ENCODE measurements at places on chromosomes 1 and 21. TPM values are rescaled to one million over a fixed set of nuclear protein-coding genes. Genes with fewer than 3 reads are reported as not detected.

Gene SH2D2A
- total RNA-seq: 0.14 TPM

Gene LCE2C
- total RNA-seq: not detected

Gene COL6A2
- 44.3 TPM for total RNA-seq

Gene ITPKB
- 5.6 TPM for total RNA-seq

Gene S100A8
- 38.4 TPM for total RNA-seq

Gene VTCN1
- 0.28 TPM for total RNA-seq

Gene IARS2
- total RNA-seq: 53.8 TPM

GRCh38 chr1:29383746-29384371 lies 147.5 kb downstream of the PTPRU start:
- no peaks in the 10 kb centered on the region for H3K36me3 ChIP-seq
- no peak overlapping the region for H3K4me3 ChIP-seq
- peak; percentile 16 for DNase-seq
- peaks cover 3% of the 10 kb centered on the region for H3K27me3 ChIP-seq
- H3K27ac ChIP-seq: no peak overlapping the region

DNA sequence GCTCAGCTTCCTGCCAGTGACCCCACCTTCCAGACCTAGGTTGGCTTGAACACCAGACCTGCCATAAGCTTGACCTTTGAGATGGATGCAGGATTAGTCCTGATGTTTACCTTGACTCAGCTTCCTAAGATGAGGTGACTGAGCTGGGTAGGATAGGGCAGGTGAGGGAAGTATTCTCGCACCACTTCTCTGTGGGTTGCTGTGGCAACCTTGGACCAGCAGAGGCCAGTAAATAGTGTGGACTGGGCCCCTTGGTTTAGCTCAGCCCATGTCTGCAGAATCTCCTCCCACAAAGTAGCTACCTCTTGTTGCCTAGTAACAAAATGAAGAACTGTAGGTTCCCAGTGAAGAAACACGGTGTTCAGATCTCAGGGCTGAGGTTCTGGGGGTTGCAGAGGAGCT lies 8.4 kb downstream of the RPS6KA1 start:
- H3K36me3 ChIP-seq: no peaks in the 10 kb centered on the region
- H3K27me3 ChIP-seq: no peaks in the 10 kb centered on the region
- DNase-seq: no peak

- H3K36me3 ChIP-seq: no peaks in the 10 kb centered on the region
- H3K4me1 ChIP-seq: no peaks in the 10 kb centered on the region
- DNase-seq: no peak
- H3K27me3 ChIP-seq: peaks cover 2% of the 10 kb centered on the region
- H3K4me3 ChIP-seq: no peak overlapping the region
Observed at GRCh38 chr21:35748678-35749314, 311.5 kb downstream of the SETD4 start.

DNA sequence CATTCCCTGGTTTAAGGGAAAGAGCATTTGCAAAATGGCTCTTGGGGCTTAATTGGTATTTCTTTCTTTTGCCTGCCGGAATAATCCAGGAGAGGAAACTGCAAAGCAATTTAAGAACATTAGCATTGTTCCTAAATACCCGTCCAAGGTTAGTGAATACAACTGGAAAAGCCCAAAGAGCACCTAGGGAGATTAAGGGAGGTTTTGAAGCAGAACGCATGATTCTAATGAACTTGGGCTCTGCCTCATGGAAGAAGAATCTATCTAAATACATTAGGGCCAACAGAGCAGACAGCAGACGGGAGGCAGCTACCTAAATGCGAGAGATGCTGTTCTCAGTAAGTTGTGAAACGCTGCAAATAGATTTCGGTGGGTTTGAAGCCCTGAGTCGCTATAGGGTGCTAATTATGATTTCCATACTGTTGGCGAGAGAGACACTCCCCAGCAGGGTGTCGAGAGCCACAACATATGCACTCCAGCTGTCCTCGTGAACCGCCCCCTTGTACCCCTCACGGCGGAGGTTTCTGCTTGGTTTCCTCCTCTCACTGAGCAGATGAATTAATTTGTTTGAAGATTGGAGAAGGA lies 326.7 kb upstream of the CAMK1G start:
- H3K36me3 ChIP-seq: no peaks in the 10 kb centered on the region
- no peaks in the 10 kb centered on the region for H3K27me3 ChIP-seq
- H3K4me3 ChIP-seq: no peak overlapping the region

- no peaks in the 10 kb centered on the region for H3K36me3 ChIP-seq
- H3K4me1 ChIP-seq: no peaks in the 10 kb centered on the region
- no peak for DNase-seq
- no peak overlapping the region for H3K4me3 ChIP-seq
Observed at GRCh38 chr21:35508139-35508888, 459.2 kb upstream of the RUNX1 start.

GRCh38 chr1:14835725-14836124 lies 237.2 kb downstream of the KAZN start:
- H3K4me3 ChIP-seq: no peak overlapping the region
- H3K36me3 ChIP-seq: no peaks in the 10 kb centered on the region
- DNase-seq: no peak
- H3K27me3 ChIP-seq: no peaks in the 10 kb centered on the region

GRCh38 chr21:35244514-35244913 lies 195.4 kb upstream of the RUNX1 start:
- no peaks in the 10 kb centered on the region for H3K4me1 ChIP-seq
- no peaks in the 10 kb centered on the region for H3K27me3 ChIP-seq
- no peak overlapping the region for H3K27ac ChIP-seq
- DNase-seq: no peak
- no peak overlapping the region for H3K4me3 ChIP-seq

- no peak for DNase-seq
- H3K27me3 ChIP-seq: no peaks in the 10 kb centered on the region
- no peak overlapping the region for H3K27ac ChIP-seq
- H3K4me3 ChIP-seq: no peak overlapping the region
- H3K36me3 ChIP-seq: peaks cover 12% of the 10 kb centered on the region
Observed at GRCh38 chr1:11042065-11042464, 5.0 kb downstream of the MASP2 start.

- no peaks in the 10 kb centered on the region for H3K27me3 ChIP-seq
- no peak overlapping the region for H3K4me3 ChIP-seq
- H3K4me1 ChIP-seq: no peaks in the 10 kb centered on the region
- H3K27ac ChIP-seq: no peak overlapping the region
Observed at GRCh38 chr1:166479052-166479631, 312.3 kb upstream of the FAM78B start.

- no peaks in the 10 kb centered on the region for H3K27me3 ChIP-seq
- H3K27ac ChIP-seq: no peak overlapping the region
- no peak overlapping the region for H3K4me3 ChIP-seq
- H3K4me1 ChIP-seq: no peaks in the 10 kb centered on the region
- no peaks in the 10 kb centered on the region for H3K36me3 ChIP-seq
Observed at GRCh38 chr1:164308101-164308500, 250.9 kb upstream of the PBX1 start.

DNA sequence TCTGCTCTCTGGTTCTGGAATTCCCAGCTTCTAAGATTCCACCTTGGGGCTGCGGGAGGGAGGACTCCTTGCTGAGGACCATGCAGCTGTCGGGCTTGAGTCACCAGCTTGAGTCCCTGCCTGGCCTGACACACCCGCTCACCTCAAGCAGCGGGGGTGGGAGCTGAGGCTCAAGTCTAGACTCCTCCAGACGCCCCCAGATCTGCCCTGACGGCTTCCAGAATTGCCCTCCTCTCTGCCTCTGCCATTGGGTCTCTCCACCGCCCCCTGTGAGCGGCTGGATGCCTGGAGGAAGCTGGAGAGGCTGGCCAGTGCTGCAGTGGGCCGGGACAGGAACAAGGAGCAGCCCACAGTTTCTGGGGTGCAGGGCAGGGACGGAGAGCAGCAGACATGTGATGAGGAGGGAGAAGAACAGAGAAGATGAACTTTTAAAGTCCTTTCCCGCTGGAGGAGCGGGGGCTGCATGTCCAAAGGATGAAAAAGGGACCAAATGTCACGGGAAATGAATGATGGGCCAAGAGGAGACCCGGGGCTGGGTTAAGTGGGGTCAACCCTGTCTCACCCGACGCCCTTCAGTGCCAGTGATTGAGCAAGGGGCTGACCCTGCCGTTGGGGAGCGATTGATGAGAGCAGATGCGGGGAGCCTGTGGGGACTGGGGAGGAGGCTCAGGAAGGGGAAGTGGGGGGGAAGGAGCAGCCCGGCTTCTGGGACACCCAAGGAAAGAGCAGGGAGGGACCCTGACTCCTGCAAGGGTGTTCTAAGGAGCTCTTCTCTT lies 13.5 kb downstream of the CRABP2 start:
- no peak for DNase-seq
- H3K4me1 ChIP-seq: peaks cover 2% of the 10 kb centered on the region
- H3K27me3 ChIP-seq: no peaks in the 10 kb centered on the region
- no peak overlapping the region for H3K4me3 ChIP-seq

GRCh38 chr1:164592634-164593033 lies 33.6 kb downstream of the PBX1 start:
- peaks cover 2% of the 10 kb centered on the region for H3K4me1 ChIP-seq
- H3K27me3 ChIP-seq: no peaks in the 10 kb centered on the region
- H3K27ac ChIP-seq: no peak overlapping the region
- H3K4me3 ChIP-seq: no peak overlapping the region

DNA sequence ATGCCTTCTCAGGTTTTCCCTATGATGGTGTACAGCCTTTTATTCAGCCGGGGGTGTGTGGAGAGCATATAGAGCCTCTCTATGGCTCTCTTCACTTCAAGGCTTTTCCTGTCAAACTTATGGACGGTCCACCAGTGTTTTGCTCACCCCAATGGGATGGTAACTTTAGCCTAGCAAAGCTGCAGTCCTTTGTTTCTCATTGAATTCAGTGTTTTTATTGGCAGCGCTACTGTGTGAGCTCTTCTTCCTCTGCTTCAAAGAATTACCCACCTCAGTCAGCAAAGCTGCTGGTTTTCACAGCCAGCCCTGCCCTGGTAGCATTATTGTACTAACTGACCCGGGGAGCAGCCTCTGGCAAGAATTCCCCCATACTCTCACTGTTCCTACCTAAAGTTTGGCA lies 145.3 kb upstream of the RRP15 start:
- H3K36me3 ChIP-seq: no peaks in the 10 kb centered on the region
- no peaks in the 10 kb centered on the region for H3K4me1 ChIP-seq
- H3K27ac ChIP-seq: no peak overlapping the region
- no peaks in the 10 kb centered on the region for H3K27me3 ChIP-seq

DNA sequence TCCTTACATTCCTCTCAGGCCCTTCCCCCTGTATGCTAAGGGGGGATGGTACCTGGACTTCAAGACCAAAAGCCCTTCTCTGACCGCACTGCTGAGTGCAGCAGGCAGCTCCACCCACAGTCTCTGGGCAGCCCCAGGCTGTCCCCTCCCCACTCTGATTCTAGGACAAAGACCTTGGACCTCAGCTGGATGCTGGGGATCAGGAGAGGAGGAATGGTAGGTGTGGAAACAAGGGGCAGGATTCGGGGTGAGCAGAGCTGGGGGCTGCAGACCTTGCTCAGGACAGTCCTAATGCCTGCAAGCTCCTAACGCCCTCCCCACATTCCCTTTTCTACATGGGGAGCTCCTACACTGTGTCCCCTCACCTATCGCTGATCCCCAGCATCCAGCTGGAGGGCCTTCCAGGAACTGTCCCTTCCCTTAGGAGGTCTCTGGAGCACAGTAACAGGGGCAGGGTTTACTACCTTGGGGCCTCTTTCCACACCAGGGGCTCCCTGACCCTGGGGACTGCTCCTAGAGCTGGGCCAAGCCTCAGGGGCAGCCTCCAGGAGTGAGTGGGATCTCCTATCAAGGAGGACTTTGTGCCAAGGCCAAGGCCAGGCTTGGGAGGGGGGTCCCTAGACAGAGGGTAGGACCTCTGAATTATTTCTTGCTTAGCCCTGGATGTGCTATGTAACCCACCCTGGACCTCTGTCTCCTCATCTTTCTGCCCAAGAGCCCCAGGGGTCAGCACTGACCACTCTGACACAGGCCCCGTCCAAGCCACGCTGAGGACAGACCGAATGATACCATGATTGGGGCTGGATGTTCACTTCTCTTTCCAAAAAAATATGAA lies 5.6 kb downstream of the CLDN19 start:
- H3K4me3 ChIP-seq: no peak overlapping the region
- no peaks in the 10 kb centered on the region for H3K4me1 ChIP-seq
- DNase-seq: no peak
- no peaks in the 10 kb centered on the region for H3K36me3 ChIP-seq
- no peak overlapping the region for H3K27ac ChIP-seq
- H3K27me3 ChIP-seq: no peaks in the 10 kb centered on the region

GRCh38 chr1:230122366-230123279 lies 55.6 kb downstream of the GALNT2 start:
- peak overlapping the region; percentile 38 for H3K27ac ChIP-seq
- H3K36me3 ChIP-seq: no peaks in the 10 kb centered on the region
- no peak overlapping the region for H3K4me3 ChIP-seq
- no peaks in the 10 kb centered on the region for H3K27me3 ChIP-seq
- no peak for DNase-seq

DNA sequence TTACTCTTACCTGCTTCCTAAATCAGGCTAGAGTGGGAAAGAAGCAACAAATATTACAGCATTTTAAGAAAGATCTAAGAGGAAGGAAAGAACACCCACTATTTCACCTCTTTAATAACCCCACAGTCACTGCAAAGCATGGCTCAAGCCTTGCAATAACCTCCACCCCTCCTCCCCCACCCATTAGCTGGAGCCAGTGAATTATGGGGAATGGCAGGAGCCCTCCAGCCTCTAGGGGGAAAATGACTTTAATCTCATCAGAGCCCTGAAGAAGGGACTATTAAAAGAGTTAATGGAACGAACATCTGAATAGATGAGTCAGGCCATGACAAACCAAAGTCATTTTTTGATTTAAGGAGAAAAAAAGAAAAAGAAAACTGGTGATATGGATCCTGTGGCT lies 630.7 kb upstream of the PLXNA2 start:
- no peak overlapping the region for H3K27ac ChIP-seq
- DNase-seq: no peak
- no peaks in the 10 kb centered on the region for H3K27me3 ChIP-seq
- H3K4me3 ChIP-seq: no peak overlapping the region

GRCh38 chr1:5119366-5120234 lies 465.2 kb downstream of the AJAP1 start:
- H3K4me1 ChIP-seq: no peaks in the 10 kb centered on the region
- no peaks in the 10 kb centered on the region for H3K36me3 ChIP-seq
- no peak for DNase-seq
- no peak overlapping the region for H3K27ac ChIP-seq
- no peaks in the 10 kb centered on the region for H3K27me3 ChIP-seq

DNA sequence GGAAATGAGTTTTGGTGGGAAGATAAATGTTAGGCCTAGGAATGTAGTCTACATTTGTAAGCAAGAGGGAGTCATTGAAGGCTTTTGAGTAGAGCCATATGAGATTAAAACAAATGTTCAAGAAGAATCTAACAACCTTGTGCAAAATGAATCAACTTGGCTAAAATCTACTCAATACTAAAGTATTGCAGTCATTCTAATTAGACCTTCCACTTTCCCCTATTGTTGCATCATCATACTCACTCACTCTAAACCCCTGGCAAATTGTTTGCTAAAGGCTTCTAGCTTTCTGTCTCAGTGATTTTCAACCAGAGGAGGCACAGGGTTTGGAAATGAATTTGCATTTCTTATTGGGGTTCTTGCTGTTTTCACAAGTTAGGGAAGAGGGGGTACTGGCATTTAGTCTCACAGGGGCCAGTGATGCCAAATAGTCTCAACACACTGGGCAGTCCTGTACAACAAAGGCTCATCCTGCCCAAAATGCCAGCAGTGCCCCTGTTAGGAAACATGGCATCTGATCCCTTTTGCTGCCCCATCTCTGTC lies 85.3 kb downstream of the SEC16B start:
- H3K4me1 ChIP-seq: no peaks in the 10 kb centered on the region
- H3K27me3 ChIP-seq: no peaks in the 10 kb centered on the region
- no peak overlapping the region for H3K4me3 ChIP-seq
- no peak overlapping the region for H3K27ac ChIP-seq

GRCh38 chr1:110068646-110069403 lies 1.6 kb downstream of the ALX3 start:
- no peak overlapping the region for H3K27ac ChIP-seq
- no peak for DNase-seq
- no peaks in the 10 kb centered on the region for H3K36me3 ChIP-seq
- H3K4me1 ChIP-seq: peaks cover 20% of the 10 kb centered on the region
- no peak overlapping the region for H3K4me3 ChIP-seq
- H3K27me3 ChIP-seq: no peaks in the 10 kb centered on the region

Measured in liver (tissue), 10 donors.